ENCODE measurements at places on chromosomes 3 and 15. TPM values are rescaled to one million over a fixed set of nuclear protein-coding genes. Genes with fewer than 3 reads are reported as not detected.

CD86 gene
- total RNA-seq: 10.5 TPM

PRSS50 gene
- 0.17 TPM for total RNA-seq

SMCO1 gene
- total RNA-seq: not detected

PLIN1 gene
- total RNA-seq: 0.89 TPM

RNU5B-1 gene
- 18.4 TPM for total RNA-seq

CHRNA7 gene
- 4.2 TPM for total RNA-seq

BCHE gene
- total RNA-seq: 4.0 TPM

CFAP100 gene
- total RNA-seq: 0.40 TPM

ACKR4 gene
- 4.2 TPM for total RNA-seq

SLC24A5 gene
- total RNA-seq: not detected

TRIM42 gene
- total RNA-seq: not detected

ABHD17C gene
- 11.2 TPM for total RNA-seq

TF gene
- total RNA-seq: 22.7 TPM

CGNL1 gene
- total RNA-seq: 7.9 TPM

CP gene
- 2.0 TPM for total RNA-seq

ARHGEF26 gene
- total RNA-seq: 56.7 TPM

FAM107A gene
- total RNA-seq: 6.4 TPM

PLA2G4B gene
- 20.7 TPM for total RNA-seq

RAB11A gene
- total RNA-seq: 250 TPM

HYAL1 gene
- 82.4 TPM for total RNA-seq

TGM4 gene
- not detected for total RNA-seq

CACNA1D gene
- 39.2 TPM for total RNA-seq

SLC9A9 gene
- total RNA-seq: 12.2 TPM

COL6A5 gene
- not detected for total RNA-seq

GPR156 gene
- 0.20 TPM for total RNA-seq

SLC22A14 gene
- 0.46 TPM for total RNA-seq
